ENCODE measurements at places on chromosomes 7 and 10.

- DNase-seq: no peak
These were observed 586.3 kb upstream of the ANKRD30A start for GRCh38 chr10:36538953-36539586.

DNA sequence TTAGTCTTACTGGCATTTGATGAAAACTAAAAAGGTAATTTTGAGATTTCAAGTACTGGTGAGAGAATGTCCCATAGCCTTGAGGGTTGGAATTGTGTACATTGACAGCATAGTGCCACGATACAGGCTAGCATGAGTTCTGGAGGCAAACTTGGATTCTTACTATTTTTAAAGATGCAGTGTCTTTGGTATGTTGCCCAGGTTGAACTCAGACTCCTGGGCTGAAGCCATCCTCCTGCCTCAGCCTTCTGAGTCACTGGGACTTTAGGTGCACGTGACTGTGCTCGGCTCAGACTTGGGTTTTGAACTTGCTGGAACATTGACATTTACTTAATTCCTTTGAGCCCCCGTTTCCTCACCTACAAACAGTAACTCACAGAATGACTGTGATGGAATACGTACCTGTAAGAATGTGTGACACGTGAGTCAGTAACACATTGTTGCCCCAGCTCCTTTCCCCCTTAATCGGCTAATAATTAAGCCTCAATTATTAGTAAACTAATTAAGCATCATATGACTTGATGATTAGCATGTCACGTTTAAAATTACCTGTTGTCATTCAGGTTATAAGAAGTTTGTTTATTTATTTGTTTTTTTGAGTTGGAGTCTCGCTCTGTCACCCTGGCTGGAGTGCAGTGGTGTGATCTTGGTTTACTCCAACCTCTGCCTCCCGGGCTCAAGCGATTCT, 10.6 kb downstream of the DNAJB6 start:
- DNase-seq: peak; percentile 23

DNA sequence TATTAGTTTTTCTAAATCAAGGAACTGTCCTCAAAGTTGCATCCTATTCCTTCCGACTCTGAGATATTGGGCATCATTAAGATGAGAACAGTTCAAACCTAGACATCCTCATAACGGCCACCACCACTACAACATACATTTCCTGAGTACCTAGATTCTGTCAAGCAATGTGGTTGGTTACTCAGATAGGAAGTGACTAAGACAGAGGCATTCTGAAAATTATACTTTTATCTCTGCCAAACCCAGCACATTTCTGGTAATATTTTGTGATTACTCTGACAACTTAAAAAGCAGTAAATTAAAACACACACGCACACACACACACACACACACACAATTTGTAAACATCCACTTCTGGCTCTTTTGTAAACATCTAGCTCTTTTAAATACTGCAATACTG, 291.2 kb upstream of the MEOX2 start:
- DNase-seq: peak; percentile 19

GRCh38 chr7:3895341-3896116, 594.5 kb downstream of the SDK1 start:
- no peak for DNase-seq

- no peak for DNase-seq
These were observed 13.2 kb upstream of the GDF10 start for GRCh38 chr10:47286591-47287315.

DNA sequence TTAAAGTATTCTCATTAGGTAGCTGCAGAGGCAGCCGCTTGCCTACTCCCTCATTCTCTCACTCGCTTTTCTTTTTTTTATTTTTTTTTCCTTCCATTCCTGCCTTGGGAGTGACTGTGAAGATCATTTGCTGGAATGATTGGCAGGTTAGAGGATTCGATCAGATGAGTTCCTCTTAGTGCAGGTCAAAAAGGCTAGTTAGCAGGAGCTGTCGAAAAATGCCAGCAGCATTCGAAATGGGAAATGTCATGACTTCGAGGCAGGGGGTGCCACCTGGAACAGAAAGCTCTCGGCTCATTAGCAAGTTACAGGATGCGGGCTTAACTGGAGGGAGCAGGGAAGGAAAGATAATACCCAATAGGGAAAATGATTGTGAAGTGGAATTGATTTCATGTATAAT, 137.5 kb upstream of the FZD1 start:
- DNase-seq: no peak

GRCh38 chr7:2001601-2002442, 230.9 kb downstream of the MAD1L1 start:
- no peak for DNase-seq

- no peak for DNase-seq
These were observed 40.3 kb downstream of the TSPAN15 start for GRCh38 chr10:69491611-69492010.

DNA sequence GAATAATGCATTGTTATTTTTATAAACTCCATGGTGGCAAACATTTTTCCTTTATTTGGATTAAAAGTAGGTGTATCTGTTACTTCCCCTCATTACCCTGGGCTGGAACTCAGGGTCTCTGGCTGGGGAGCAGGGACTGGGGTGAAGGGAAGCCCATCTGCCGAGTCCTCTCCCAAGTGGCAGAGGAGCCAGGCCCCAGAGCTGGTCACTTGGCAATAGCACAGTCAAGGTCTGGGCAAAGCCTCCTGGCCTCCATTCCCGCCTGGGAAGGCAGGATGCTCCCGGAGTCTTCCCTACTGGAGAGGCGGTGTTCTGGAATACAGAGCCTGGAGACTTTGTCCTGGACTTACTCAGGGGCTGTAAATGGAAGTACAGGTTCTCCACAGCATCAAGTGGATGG, 76.2 kb downstream of the CDH23 start:
- DNase-seq: no peak

DNA sequence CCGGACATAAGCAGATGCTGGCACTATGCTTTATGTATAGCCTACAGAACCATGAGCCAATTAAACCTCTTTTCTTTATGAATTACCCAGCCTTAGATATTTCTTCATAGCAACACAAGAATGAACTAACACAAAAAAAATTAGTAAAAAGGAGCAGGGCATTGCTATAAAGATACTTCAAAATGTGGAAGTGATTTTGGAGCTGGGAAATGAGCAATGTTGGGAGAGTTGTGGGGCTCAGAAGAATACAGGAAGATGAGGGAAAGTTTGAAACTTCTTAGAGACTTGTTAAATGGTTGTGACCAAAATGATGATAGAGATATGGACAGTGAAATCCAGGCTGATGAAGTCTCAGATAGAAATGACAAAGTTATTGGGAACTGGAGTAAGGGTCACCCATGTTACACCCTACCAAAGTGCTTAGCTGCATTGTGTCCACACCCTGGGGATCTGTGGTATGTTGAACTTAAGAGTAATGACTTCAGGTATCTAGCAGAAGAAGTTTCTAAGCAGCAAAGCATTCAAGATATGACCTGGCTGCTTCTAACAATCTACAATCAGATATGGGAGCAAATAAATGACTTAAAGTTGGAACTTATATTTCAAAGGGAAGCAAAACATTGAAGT, 24.2 kb downstream of the PNLIPRP3 start:
- DNase-seq: no peak

GRCh38 chr7:17391366-17391765, 92.9 kb downstream of the AHR start:
- no peak for DNase-seq

DNA sequence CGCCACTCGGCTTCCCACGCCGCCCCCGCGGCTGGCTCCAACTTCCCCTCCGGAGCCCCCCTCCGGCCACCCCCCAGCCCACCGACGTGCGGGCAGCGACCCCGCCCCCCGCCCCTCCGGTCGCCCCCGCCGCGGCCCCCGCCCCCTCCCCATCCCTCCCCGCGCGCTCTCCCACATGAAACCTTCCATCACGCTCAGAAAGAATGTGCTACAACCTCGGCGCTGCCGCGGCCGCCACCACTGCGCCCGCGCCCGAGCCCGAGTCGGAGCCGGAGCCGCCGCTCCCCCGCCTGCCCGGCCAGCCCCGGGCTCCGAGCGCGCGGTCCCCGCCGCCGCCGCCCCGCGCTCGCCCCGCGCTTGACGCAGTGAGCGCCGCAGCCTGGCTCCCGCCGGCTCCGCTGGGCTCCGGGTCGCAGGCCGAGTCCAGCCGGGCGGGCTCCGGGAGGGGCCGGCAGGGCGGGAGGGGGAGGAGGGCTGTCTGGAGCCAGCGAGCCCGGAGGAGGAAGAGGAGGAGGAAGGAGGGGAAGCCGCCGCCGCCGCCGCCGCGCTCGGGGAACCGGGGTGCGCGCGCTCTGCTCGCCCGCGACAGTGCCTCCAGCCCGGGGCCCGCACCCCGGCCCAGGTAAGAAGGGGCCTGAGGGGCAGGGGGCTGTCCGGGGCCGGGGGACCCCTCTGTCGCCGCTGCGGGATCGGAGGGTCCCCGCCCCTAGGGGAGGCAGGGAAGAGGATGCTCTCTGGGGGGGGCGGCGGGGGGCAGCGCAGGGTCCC, 4.3 kb upstream of the ELFN1 start:
- DNase-seq: no peak

DNA sequence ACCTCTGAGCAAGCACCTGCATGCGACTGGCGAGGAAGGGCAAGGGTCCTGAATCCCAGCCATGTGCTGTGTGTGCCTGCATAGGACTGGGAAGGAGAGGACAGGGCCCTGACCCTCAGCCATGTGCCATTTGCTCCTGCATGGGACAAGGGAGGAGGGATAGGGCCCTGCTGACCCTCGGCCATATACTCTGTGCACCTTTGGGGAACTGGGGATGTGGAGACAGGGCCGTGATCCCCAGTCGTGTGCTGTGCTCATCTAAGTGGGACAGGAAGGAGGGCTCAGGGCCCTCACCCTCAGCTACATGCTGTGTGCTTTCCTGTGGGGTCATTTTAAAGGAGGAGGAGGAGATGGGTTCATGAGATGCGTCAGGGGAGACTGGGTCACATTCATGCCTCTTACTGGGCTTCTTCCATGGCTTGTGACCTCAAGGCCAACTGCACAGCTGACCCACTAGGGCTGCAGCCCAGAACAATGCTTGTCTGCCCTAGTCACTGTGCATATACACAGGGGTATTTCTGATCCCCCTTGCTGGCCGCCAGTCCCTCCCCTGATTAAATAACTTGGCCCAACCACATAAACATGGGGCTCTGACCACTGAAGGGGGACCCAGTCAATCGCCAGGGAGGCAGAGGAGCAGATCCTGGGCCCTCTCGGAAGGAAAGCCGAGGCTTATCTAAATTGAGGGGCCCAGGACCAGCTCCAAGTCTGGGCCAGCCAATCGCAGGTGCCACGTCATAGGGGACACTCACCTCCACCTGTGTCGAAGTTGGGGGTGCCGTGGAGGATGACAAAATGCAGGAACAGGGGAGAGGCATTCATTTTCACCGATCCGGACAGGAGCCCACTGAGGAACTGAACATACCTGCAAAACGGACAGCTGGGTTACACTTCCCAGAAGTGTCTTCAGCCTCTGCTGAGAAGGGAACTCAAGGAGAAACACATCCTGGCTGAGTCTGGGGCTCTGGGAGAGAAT, 167.3 kb downstream of the TNS3 start:
- no peak for DNase-seq

DNA sequence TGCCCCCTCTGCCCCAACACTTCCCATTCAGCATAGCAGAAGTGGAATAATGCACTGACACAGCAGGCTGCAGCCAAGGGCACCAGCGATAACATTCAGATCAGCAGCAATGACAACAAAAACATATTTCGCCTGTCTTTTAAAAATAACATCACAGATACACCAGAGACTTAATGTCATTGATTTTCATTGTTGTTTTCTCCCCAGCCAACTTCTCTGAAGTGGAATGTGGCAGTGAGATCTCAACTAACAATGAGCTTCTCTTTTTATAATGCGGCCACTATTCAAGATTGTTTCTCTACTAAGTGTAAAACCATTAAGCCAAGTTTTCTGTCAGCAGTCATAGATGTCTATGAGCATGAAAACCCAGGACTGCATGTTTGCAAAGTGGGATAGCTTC, 158.2 kb upstream of the TMEM229A start:
- no peak for DNase-seq

- no peak for DNase-seq
These were observed 96.5 kb downstream of the AOAH start for GRCh38 chr7:36627836-36628235.

DNA sequence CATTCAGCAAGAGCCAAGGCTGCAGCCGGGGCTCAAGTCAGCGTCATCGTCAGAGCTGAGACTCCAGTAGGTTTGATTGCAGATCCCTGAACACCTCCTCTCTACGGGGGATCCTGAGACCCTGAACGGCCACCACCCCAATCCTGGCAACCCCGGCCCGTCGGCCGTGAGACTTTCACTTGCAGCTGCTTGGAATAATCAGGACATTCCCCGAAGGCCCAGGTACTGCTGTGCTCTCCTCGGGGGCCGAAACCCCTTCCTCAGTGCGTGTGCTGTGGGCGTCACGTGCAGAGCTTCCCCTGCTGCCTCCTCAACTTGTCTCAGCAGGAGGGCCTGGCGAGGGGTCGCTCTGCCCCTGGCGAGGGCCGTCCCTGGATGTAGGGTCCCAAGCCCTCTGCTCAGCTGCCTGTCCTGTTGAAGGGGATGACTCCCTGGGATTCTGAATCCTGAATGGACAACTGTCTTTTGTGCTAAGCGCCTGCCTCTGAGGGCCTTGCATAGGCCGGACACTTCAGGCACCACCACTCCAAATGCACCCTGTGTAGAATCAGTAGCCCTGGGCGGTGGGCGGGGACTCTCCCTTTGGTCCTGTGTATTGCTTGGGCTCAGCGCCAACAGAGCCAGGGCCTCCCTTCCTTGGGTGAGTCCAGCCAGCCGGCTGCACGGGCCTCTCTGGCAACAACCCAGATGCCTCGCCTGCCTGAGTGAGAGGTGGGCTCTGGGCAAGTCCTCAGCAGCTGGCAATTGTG, 63.8 kb upstream of the EBF3 start:
- no peak for DNase-seq

DNA sequence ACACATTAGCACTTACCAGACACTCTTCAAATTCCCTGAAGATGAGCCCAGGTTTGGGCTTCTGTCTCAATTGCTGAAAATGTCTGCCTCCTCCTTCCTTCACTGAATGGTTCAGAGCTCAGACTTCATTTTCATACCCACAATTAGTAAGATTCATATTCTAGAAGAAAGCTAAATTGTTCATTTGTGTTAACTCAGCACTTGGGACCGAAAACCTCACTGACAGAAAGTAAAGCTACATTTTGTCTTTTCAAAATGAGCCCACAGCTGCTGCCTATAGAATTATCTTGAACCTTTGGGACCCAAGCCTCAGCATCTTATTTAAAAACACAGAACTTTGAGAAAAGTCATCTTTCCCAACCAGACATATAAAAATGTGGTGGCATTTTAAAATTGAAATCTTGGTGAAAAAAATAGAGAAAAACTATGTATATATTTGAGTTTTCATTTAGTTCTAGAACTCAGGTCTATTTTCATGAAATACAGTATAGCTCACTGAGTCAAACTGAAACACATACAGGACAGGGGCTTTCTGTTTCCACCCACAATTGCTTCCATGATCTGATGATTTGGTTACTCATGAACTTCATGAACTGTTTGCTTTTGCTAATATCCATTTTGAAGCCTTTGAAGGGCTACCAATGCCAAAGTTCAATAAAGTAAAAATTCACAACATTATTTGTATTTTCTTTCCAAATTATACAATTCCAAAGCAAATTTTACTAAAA, 119.1 kb upstream of the PFKP start:
- peak; percentile 75 for DNase-seq

DNA sequence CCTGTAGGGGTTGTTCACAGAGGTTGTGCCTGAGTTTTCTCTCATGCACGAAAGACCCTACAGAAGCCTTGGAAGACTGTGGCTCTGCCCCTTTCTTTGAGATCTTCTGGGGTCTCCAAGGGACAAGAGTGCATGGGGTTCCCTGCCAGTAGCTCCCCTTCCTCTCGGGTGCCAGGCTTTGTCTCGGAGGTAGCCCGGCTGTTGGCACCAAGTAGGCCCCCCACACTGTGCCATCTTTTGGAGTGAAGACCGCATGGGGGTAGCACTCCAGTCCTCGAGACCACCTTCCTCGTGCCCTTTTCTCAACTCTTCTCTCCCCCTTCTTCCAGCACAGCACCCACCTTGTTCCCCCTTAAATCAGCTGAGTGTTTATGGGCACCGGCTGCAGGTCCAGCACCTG, 41.6 kb downstream of the OAT start:
- no peak for DNase-seq

Measured in activated CD4-positive, alpha-beta T cell treated with anti-CD3 and anti-CD28 coated beads, Interleukin-2, Interleukin-6, amounts not matched to agents 100 ng/mL and 50 ng/mL, durations not matched to agents 16 hours and 8 hours (primary cell).